Stimulated activated CD4-positive, alpha-beta T cell treated with anti-CD3 and anti-CD28 coated beads, Interleukin-2, amount 100 ng/mL, for 24 hours (primary cell): ENCODE measurements at places on chromosomes 12 and 14.
A peak's percentile ranks its signal among the peaks of the same experiment; 100 is the strongest.

DNA sequence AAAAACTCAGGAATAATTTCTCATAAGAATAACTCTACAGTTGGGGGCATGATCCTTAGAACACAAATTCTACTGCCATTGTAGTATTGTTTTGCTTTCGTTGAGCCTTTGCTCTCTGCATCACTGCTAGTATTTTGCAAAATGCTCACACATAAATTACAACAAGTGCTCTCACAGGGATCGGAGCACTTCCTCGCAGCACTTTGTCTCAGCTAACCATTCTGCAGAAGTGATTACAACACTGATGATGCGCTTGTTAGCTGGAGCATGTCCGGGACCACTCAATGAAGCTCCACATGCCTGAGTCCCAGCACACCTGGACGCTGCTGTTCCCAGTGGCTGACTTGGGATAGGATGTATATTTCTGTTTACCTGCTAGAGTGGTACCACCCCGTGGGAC, 31.6 kb downstream of the MOAP1 start:
- DNase-seq: no peak

- DNase-seq: no peak
Measured at GRCh38 chr12:108965886-108966285, 55.0 kb downstream of the SVOP start.

DNA sequence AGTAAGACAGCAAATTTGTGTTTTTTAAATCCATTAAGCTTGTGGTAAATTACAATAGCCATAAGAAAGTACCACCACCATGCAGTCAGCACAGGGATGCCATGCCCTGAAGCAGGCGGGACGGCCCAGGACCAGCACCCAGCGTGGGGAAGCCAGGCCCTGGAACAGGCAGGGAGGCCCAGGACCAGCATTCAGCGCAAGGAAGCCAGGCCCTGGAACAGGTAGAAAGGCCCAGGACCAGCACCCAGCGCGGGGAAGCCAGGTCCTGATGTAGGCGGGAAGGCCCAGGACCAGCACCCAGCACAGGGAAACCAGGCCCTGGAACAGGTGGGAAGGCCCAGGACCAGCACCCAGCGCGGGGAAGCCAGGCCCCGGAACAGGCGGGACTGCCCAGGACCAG, 13.2 kb downstream of the CHFR start:
- no peak for DNase-seq

GRCh38 chr12:51852404-51853137, 4.1 kb upstream of the FIGNL2 start:
- no peak for DNase-seq

DNA sequence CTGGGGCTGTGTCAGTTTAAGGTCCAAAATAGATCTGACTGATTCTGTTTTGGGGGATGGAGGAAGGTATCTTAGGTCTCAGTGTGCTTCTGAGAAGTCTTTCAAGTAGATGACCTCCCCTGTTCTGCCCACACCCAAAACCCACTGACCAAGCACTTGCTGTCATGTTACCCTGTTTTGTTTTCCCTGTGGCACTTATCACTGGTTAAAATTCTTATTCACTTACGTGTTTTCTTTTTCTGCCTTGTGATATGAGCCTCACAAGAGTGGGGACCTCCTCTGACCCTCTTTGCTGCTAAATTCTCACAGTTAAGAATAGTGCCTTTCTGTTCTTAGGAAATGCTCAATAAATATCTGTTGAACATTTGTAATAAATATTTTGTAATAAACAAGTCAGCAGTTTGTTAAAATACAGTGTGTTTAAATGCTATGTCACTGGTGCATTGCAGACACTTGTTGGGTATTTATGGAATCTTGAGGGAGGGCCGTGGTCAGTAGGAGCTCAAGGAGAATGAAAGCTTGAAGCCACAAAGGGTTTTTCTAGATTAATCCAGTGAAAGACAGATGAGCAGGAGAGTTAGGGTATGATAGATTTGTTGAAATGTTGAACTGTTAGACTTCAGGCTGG, 20.9 kb downstream of the PLEKHA5 start:
- DNase-seq: no peak

- no peak for DNase-seq
Measured at GRCh38 chr14:61492474-61492873, 171.1 kb downstream of the PRKCH start.

GRCh38 chr12:114440270-114441038, 34.5 kb upstream of the TBX5 start:
- no peak for DNase-seq

DNA sequence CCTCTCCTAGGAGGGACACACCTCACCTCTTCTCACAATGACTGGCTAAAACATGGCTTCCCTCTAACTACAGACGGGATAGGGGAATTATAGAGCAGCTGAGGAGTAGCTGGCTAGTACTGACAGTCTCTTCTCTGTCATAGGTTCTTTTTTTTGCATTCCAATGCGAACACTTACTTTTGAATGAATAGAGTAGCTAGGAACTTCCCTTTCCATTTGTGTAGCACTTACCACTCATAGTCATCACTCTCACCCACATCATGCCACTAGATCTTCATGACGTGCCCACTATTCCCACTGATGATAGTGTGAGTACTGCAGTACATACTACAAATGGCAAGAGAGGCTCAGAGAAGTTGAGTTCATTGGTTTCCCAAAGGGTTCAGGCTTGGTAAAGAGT, 143.9 kb upstream of the HIF1A start:
- DNase-seq: no peak

DNA sequence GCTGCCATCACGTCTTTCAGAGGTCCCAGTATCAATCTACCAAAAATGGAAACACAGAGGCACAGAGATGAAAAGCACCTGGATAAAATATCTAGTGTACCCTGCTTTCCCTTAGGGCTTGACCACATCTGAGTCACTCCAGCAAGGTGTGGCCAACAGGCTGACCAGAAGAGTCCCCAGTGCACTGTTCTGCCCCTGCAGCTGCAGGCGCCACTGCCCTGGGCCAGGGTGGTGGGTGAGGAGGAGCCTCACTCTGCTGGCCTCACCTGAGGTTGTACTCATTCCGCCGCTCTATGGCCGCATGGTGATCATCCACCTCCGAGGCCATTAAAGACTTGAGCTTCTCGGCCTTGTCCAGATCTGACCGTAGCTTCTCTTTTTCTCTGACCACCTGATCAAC, 60.4 kb downstream of the NIN start:
- no peak for DNase-seq

DNA sequence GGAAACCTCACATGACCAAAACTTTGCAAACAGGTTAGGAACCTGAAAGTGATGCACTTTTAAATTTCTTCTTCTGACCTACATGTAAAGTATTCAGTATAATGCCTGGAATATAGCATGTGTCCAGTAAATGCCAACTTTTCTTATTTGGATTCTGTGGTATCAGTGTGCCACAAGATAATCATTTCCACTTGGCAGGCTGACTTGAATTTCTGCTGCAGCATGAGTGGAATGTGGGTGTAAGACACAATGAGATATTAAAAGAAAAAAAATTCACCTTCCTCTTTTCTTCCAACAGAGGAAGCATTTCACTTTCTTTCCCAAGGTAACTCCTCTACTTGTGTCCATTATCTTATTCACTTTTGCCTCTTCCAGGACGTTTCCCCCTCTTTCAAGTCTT, 141.9 kb upstream of the PRKD1 start:
- DNase-seq: no peak

DNA sequence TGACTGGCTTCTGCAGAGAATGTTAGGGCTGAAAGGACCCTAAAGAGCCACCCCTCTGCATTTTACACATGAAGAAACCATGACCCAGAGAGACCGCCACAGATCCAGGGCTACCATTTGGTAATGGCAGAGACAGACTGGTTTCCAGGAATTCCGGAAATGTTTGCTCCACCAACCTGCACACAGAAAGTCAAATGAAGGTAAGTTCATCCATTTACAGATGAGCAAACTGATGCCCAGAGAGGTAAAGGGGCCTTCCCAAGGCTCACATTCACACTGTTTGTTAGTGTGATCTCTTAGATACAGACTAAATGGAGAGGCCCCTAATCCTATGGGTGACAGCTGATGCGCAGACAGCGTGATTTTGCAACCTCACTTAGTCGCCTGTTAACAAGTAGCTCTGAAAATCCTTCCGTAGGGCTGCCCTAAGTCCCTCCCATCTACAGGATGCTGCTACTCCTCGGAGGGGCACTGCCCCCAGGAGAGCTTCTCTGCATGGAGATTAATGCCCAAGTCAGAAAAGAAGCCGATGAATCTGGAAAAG, 33.8 kb downstream of the ZFP36L1 start:
- DNase-seq: no peak

- no peak for DNase-seq
Measured at GRCh38 chr14:86457481-86458135, 927.7 kb downstream of the FLRT2 start.

DNA sequence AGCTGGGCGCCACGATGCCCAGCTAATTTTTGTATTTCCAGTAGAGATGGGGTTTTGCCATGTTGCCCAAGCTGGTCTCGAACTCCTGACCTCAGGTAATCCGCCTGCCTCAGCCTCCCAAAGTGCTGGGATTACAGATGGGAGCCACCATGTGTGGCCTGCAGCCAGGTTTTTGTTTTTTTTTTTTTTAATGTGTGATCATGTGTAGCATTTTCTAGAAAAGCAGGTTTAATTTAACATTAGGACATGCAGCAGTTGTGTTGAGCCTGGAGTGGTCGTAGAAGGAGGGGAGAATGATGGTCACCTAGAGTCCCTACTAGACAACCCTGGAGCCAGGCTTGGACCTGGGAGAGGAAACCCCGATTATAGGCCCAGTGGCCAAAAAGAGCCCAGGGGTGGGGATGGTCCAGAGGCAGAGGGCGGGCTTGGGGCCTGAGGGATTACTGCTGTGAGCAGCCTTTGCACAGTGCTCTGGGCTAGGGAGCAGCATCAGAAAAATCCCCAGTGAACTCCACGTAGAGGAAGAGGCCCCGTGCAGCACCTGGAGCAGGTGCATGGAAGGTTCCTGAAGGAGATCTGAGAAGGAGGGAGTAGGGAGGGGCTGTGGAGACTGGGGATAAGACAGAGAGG, 13.6 kb downstream of the DLK1 start:
- DNase-seq: no peak

- DNase-seq: no peak
Measured at GRCh38 chr12:47910486-47910885, 5.7 kb upstream of the VDR start.

- DNase-seq: no peak
Measured at GRCh38 chr12:50221228-50222008, 54.2 kb upstream of the CERS5 start.

GRCh38 chr12:88520436-88520820, 59.8 kb downstream of the KITLG start:
- DNase-seq: no peak

DNA sequence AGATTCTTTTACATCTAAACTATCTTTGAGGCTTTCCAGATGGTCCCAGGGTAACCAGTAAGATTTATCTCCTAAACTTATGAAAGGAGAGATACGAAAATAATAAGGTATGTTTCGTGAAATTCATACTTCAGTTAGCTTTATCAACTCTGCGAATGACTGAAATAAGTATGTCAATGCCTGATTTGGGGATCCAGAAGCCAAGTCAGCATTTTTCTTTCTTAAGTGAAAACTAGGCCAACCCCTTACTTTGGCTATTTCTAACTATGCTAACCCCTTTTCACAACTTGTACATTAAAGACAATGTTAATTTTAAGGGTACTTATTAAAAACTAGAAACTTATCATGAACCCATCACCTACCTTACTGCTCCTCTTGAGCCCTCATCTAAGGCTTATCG, 26.9 kb upstream of the NID2 start:
- DNase-seq: no peak

GRCh38 chr12:16807731-16808130, 201.8 kb upstream of the LMO3 start:
- no peak for DNase-seq

DNA sequence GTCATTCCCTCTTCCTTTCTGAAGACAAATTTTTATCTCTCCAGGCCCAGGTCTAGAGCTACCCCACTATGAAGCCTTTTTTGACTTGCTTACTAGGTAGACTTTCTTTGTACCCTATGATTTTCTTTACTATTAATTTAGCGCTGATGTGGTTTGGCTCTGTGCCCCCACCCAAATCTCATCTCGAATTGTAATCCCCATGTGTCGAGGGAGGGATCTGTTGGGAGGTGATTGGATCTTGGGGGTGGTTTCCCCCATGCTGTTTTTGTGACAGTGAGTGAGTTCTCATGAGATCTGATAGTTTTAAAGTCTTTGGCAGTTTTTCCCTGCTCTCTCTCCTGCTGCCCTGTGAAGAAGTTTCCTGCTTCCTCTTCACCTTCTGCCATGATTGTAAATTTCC, 118.1 kb downstream of the SLC38A1 start:
- DNase-seq: no peak

DNA sequence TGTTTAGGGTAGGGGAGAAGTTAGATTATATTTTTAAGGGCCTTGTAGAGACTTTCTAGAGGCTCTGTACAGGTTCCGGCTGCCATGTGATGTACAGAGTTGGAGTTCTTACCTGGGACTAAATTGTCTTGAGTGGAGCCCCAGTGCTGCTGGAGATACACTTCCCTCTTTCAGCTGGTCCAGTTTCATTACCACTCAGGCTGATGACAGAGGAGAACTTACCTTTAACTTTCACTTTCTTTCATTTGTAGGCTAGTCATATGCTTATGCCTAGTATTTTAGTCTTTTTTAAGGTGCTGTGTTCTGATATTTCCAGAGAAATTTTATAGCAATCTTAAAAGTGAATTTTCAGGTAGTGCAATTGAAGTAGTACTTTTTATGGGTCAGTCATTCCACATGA, 117.3 kb downstream of the ERC1 start:
- no peak for DNase-seq

GRCh38 chr12:7806863-7807487, 17.8 kb downstream of the NANOG start:
- DNase-seq: peak; percentile 74

GRCh38 chr12:53060064-53060720, 10.3 kb downstream of the TNS2 start:
- DNase-seq: no peak

DNA sequence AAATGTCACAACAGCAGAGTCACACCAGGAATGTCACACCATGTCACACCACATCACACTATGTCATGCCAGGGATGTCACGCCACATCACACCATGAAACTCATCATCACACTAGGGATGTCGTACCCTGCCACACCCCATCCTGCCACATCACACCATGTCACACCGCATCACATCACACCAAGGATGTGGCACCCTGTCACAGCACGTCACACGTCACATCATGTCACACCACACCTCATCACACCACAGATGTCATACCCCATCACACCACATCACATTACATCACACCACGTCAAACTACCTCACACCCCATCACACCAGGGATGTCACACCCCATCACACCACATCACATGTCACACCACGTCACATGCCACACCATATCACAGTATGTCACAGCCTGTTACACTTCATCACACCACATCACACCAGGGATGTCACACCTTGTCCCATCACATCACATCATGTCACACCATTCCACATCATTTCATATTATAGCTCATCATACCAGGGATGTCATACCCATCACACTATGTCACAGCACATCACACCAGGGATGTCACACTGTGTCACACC, 90.9 kb downstream of the TMEM121 start:
- DNase-seq: no peak

DNA sequence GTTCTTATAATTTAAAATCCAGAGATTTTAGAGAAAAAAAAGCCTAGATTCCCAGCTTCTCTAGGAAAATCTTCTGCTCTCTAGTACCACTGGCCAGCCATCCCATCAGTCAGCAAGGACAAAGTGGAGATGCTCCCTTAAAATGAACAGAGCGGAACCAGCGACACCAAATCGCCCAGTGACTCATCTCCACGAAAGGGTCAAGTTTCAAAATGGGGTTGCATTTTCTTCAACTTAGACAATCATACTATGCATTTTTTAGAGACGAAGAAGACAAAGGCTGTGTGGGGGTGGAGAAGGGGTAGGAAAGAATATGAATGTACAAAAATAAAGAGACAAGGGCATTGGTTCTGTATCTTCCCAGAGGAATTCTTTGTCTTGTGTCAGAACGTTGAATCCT, 212.0 kb downstream of the SLC15A4 start:
- no peak for DNase-seq
